Activated T-cell treated with anti-CD3 and anti-CD28 coated beads for 24 hours (primary cell): ENCODE measurements at places on chromosomes 3 and 15.

DNA sequence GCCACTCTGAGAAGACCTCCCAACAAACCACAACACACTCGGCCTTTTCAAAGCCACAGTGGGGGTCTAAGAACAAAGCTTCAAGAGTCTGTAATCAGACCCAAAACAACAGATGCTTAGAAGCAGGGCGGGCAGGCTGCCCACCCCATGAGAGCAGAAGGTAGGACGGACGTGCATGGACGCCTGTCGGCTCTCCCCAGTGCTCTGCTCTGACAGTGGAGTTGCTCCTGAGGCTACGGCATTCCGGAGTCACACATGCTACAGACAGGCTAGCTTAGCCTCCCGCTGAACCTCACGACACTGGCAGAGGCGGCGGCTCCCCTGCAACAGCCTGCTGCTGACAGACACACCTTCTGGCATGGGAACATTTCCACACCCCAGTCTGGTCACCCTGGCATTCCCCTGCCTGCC, 33.5 kb downstream of the SLCO2A1 start:
- no peak for DNase-seq

DNA sequence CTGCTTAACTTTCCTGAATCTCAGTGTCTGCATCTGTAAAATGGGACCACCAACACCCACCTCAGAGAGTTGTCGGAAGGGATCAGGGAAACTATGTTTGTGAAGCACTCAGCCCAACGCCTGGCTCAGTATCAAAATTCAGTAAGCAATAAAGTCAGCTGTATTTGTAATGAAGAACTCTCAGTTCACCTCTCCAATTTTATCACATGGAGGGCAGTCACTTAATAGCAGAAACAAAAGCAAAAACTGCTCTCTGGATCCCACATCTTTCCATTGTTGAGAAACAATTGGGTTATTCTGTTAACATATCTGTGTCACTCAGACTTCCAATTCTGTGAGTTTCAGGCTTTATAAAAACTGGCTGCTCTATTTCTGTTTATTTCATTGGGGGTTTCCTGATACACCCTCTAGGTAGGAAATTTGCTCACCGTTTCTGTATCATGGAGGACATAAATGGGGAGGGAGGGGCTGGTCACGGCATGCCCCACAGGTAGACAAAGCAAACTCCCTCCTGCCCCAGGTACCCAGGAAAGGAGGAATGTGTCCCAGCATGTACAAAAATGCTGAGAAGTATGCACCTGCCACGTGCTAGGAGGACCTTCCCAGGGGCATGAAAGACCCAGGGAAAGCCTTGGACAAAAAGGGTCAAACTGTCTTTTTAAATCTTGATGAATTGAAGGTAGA, 81.4 kb upstream of the LMOD3 start:
- no peak for DNase-seq

GRCh38 chr3:69161587-69162307, 39.4 kb upstream of the LMOD3 start:
- DNase-seq, result peak; percentile 27

- DNase-seq, result no peak
Observed at GRCh38 chr3:133525435-133525834, 48.1 kb upstream of the CDV3 start.

- no peak for DNase-seq
Observed at GRCh38 chr15:88187195-88187594, 69.3 kb downstream of the NTRK3 start.

- no peak for DNase-seq
Observed at GRCh38 chr3:197519801-197520211, 36.0 kb downstream of the BDH1 start.

DNA sequence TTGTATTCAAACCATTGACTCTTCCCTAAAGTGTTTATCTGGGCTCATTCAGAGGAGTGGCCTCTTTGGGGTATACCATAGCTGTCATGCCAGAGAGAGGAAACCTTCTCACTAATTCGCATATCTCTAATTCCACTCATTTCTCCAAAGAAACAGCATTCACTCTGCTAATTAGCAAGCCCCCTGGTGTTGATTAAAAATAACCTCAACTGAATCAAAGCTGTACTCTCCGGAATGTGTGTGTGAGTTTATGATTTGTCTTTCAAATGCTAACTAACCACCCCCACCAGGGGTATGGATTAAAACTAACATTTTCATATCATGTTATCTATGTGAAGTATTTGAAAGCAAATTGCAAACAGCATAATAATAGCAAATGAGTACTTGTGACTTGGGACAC, 45.5 kb downstream of the PAQR5 start:
- no peak for DNase-seq

DNA sequence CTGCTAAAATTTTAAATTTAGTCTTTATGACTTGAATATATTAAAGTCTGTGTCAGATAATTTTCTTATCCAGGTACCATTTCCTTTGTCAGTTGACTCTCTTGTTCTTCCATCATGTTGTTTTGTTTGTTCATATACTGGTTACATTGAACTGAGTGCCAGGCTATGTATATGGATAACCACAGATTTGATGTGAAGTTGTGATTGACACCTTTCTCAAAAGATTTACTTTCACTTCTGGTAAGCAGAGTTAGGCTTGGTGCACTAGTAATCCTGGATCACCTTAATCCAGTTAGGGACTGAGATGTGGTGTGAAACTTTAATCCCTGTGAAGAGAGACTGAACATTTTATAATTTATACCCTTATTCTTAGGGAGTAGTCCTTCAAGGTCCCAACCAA, 99.4 kb downstream of the ADAM10 start:
- no peak for DNase-seq

DNA sequence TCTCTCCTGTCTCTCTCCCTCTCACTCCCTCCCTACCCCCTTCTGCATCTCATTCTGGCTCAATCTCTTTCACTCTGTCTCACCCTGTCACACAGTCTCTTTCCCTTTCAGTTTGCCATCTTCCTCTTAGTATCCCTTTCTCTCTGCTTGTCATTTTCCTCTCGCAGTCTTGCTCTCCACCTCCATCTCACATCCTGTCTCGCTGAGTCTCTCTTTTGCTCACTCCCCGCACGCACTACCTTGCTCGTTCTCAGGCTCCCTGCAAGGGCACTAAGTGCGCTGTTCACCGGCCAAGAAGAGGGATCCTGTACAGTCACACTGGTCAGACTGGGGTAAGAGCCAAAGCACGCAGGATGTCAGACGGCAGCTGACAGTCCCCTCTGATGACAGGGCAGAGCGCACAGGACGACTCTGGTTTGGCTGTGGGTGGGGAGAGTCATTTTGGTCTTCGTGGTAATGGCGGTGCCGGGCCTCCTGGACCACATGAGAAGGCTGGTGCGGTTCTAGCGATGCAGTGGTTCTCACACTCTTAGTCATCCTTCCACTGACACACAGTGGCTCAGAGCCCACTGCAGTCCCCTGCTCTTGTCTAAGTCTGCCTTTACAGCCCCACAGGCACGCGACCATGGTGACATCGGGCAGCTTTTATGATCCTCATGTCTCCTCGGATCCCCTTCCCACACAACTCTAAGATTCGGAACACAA, 356.8 kb downstream of the FOXP1 start:
- peak; percentile 91 for DNase-seq

DNA sequence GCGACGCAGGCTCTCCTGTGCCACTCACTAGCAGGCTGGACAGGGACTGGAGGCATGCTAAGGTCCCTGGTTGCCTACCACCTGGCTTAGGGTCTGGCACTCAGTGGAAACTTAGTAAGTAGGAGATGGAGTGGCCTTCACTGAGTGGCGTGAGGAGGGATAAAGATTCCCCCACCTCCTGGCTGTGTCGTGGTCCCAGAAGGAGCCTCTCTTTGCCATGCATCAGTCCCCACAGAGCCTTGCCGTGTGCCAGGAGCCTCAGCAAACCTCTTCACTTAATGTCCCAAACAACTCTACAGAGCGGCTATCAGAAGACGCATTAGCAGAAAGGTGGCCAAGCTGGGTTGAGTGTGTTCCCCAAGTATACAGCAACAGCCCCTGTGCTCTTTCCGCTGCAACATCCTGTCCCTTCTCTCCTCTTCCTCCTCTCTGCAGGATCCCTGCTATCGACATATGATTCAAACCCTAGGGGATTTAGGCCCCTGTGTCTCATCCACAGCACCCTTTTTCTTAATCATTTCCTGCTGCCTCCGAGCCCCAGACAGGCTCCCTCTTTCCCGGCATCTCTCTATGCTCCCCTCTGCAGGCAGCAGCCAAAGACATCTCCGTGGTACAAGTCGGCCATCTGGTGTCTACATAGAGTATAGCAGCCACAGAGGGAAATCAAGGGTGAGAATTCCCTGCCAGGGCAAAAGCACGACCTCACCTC, 66.7 kb downstream of the SLC6A1 start:
- DNase-seq, result peak; percentile 19

GRCh38 chr3:134001251-134001650, 28.5 kb downstream of the SLCO2A1 start:
- DNase-seq, result no peak

DNA sequence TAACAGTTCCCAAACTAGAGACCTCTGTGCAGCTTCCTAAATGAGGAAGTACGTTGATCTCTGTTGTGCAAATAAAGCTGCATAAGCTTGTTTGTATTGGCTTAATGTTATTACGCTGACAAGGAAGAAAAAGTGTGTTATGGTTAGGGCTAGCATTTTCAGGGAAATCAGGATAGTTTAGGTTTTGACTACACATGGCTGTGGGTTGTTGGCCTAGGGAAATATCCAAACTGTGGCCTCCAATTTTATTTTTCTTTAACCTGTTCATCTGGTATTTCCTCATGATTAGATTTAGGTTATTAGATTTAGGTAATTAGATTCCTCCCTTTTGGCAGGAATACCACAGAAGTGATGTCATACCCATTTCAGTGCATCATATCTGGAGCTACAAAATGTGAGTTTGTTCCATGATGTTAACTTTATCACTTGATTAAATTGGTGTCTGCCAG, 8.7 kb upstream of the MCCC1 start:
- DNase-seq, result no peak

- no peak for DNase-seq
Observed at GRCh38 chr3:80238606-80239005, 470.8 kb upstream of the ROBO1 start.

- DNase-seq, result no peak
Observed at GRCh38 chr3:71208211-71209095, 375.1 kb downstream of the FOXP1 start.

- no peak for DNase-seq
Observed at GRCh38 chr15:82312586-82313349, 36.5 kb downstream of the GOLGA6L10 start.

DNA sequence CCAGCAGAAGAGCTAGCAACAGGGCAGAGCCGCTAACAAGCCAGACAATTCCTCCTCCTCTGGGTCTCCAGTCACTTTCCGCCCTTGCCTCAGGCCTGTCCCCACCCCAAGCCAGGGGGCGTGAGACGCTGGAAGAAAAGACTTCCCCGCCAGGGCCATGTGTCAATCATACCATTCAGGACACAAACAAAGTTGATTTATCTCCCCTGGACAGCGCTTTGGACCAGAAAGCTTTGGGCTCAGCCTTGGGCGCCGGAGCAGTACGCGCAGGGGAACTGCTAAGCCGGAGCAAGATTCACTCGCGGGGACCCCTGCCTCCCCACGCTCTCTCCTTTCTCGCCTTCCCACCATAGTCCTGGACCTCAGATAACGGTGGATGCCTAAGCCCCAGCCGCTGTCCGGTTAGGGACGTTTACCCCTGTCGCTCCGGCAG, 479 bp downstream of the LRRC2 start:
- no peak for DNase-seq

DNA sequence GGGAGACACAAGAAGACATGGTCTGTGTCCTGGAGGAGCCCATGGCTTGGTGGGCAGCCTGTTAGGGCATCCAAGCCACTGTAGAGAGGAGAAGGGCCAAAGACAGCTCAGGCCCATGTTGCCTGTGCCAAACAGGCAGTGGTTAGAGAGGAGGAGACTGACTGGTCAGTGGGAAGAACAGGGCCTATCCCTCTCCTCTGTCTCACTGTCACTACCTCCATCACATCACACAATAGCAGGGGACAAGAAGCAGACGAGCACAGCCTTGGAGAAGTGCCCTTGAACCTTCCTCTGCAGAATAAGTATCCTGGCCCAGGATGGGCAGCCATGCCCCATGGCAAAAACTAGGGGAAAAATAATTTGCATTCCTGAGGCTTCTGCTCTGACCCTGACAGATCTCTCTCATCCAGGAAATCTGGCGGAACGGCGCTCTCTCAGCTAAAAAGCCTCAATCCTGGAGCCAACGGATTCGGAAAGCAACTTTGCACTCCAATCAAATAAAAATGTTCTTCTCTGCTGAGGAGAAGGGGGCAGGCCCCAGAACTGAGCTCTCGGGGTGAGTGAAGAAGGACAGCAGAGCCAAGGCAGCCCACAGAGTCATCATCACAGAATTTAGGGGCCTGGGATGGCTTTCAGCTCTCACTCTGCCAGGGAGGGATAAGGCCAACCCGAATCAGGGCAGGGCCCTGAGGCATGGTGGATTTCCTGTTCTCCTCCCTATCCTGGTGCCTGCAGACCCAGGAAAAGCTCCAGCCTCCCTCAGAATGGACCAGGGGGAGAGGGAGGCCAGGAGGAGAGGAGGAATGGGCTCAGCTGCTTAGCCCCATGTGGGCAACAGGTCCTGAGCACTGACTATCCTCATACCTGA, 1.6 kb downstream of the SHF start:
- DNase-seq, result no peak

DNA sequence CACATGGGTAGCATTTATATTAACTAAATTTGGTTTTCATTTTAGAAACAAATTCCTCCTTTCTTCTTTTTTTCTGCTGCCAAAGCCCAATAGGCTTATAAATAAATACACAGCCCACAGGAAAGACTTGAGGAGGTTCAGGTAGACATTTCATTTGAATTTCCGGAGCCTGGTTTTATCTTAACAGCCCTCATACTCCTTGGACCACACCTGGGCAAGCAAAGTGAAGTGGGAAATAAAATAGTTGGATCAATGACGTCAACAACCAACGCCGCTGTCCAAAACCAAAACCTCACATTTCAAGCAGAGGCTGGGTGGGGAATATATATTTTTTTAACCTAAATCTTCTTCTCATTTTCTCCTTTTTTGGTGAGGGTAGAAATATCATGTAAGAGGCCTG, 53.2 kb downstream of the RFTN1 start:
- DNase-seq, result no peak

DNA sequence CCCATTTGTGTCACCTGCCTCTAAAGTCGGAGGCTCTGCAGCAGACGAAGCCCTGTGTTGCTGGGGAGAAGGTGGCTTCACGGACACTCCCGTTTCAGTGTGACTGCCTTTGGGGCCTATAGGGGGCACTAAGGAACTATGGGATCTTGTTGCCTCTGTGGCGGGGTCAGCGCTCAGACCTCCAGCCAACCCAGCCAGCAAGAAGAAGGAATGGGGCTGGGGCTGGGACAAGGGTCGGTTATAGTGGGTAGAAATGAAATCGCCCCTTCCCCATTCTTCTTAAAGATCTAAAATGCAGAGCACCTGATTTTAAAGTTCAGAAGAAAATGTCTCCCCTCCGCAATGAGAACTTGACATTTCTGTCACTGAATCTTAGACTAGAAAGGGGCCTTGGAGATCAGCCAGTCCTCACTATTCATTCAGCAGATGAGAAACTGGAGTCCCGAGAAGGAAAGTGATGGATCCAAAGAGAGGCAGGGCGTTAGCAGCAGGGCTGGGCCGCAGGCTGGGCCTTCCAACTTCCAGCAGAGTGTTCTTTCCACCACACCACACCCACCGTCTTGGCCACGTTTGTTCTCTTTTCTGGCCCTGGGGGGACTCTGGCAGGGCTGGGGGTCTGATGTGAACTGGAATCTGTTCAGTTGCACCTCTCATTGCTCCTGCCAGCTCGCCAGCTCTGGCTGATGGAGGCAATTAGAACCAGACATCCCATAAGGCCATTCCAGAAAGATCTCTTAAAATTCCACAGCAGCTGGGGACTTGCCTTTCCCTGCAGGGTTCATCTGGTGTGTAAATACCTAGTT, 195.4 kb downstream of the OPA1 start:
- DNase-seq, result no peak
